ENCODE measurements at places on chromosomes 1 and 21. TPM values are rescaled to one million over a fixed set of nuclear protein-coding genes. Genes with fewer than 3 reads are reported as not detected.

The SEC16B gene
- 8.5 TPM for total RNA-seq

DNA sequence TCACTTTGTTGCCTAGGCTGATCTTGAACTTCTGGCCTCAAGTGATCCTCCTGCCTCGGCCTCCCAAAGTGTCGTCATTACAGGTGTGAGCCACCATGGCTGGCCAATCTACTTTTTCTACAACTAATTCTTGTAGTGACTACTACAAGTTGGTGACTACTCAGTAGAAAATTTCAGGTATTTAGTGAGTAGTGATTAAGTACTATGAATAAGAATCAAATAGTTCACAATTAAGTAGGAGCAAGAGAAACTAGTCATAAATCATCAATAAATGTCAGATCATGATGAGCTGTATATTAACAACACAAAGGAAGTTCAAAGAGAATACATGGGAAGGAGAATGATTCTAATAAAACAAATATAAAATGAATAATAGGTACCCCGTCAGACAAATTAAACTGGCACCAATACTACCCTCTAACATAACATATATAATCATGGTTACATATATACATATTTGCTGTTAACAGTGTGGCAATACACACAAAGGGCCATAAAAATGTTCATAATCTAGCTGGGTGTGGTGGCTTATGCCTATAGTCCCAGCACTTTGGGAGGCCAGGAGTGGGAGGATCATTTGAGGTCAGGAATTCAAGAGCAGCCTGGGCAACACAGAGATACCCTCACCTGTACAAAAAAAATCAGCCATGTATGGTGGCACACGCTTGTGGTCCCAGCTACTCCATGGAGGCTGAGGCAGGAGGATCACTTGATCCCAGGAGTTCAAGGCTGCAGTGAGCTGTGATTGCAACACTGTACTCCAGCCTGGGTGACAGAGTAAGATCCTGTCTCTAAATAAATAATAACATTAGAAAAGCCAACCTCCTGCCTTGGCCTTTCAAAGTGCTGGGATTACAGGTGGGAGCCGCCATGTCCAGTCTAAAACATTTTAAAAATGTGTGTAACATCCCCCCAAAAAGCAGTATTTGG, 19.1 kb downstream of the YY1AP1 start:
- DNase-seq: no peak

- no peak for DNase-seq
Measured at GRCh38 chr1:209595028-209595427, 11.5 kb downstream of the CAMK1G start.

GRCh38 chr1:245786948-245787347, 632.2 kb downstream of the KIF26B start:
- no peak for DNase-seq

DNA sequence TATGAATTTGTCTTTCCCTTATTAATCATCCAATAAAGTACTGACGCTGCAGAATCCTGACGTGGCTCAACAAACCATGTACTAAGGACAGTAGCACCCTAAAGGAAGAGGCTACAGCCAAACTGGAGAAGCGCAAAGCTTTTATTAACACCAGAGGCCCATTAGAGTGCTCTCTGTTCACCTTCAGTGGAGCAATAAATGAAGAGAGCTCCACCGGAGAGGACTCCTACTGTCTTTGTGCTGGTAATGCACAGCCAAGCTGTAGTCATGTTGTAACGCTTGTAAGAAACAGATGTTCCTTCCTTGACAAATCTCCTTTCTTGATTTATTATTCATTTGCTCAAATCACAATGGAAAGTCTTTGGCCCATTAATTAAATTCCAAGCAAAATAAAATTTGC, 220.7 kb upstream of the RRP15 start:
- no peak for DNase-seq

The OR14K1 gene
- not detected for total RNA-seq

The FCGR3B gene
- not detected for total RNA-seq

DNA sequence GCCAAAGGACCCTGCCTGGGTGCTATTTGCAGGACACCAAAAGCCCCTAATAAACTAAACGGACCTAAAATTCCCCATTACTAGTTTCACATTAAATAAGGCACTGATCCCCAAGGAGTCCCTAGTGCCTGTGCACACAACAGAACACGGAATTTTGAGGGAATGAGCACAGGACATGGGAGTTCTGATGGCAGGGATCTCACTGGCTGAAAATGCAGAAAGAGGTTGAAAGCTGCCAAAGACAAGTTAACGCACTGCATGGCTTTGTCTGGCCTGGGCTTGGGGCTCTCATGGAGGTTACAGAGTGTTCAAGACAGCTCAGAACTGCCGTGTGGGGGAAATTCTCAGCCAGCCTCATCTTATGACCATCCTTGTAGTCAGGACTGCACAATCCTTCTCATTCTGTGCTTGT, 15.6 kb upstream of the ATP1B1 start:
- DNase-seq: no peak

The MTF1 gene
- 5.1 TPM for total RNA-seq

DNA sequence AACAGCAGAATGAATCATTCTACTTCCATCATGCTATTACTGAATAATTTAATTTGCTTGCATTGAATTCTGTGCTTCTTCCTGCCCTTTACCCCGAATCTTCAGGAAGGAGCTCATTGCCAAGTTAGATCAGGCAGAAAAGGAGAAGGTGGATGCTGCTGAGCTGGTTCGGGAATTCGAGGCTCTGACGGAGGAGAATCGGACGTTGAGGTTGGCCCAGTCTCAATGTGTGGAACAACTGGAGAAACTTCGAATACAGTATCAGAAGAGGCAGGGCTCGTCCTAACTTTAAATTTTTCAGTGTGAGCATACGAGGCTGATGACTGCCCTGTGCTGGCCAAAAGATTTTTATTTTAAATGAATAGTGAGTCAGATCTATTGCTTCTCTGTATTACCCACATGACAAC, 44.2 kb downstream of the MAP3K7CL start:
- no peak for DNase-seq

GRCh38 chr1:27545271-27545670, 55.3 kb upstream of the WASF2 start:
- no peak for DNase-seq

Data from hepatocyte (in vitro differentiated cells).